HEK293T (cell line): ENCODE measurements at places on chromosomes 4 and X.

DNA sequence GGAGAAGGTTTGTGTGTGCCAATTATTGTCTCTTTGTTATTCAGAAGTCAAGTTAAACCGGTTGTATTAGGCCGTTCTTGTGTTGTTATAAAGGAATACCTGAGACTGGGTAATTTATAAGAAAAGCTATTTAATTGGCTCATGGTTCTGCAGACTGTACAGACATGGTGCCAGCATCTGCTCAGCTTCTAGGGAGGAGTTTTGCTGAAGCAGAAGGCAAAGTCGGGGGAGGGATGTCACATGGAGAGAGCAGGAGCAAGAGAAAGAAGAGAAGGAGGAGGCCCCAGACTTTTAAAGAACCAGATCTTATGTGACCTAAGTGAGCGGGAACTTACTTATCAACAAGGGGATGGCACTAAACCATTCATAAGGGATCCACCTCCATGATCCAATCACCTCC, 349.3 kb upstream of the PCDH18 start:
- no peak for DNase-seq

DNA sequence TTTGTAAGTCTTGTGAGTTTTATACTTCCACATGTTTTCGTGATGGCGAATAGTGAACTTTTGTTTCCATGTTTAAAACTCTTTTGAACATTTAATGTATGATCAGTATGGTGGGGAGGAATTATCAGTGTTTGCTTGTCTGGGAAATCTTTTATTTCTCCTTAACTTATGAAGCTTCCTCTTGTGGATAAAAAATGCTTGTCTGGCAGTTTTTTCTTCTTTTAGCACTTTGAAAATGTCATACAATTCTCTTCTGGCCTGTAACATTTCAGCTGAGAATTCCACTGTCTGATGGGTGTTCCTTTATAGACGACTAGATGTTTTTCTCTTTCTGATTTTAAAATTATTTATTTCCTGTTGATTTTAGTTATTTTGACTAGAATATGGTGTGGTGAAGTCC, 576.0 kb downstream of the DACH2 start:
- no peak for DNase-seq

- DNase-seq = no peak
Measured at GRCh38 chr4:26181616-26182015, 139.2 kb upstream of the RBPJ start.

DNA sequence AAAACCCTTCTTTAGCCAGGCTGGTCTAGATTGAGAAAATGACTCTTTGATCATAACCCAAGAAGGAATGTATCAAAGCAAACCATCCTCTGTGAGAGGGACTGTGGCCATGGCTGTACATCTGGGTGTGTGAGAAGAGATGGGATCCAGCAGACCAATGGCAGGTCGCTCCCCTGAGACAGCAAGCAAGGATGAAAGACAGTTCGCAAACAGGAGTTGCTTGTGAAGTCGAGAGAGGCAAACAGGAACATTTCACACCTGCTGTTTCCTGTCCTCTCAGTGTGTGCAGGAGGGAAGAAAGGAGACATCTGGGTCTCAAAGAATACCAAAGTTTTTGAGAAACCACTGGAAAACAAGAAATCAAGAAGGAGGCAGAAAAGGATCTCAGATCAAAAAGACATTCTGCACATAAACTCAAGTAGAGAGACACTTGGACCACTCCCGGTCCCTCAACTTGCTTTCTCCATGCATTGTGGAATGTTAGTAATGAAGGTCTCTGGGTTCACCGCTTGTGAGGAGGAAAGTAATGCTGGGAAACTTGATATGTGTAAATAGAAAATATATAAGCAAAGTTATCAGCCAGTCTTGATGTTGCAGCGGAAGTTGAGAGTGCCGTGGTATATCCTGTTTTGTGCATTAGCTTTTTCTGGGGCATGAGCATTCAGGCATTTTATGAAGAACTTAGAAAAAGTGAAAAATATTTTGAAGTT, 327.5 kb downstream of the BMPR1B start:
- no peak for DNase-seq

DNA sequence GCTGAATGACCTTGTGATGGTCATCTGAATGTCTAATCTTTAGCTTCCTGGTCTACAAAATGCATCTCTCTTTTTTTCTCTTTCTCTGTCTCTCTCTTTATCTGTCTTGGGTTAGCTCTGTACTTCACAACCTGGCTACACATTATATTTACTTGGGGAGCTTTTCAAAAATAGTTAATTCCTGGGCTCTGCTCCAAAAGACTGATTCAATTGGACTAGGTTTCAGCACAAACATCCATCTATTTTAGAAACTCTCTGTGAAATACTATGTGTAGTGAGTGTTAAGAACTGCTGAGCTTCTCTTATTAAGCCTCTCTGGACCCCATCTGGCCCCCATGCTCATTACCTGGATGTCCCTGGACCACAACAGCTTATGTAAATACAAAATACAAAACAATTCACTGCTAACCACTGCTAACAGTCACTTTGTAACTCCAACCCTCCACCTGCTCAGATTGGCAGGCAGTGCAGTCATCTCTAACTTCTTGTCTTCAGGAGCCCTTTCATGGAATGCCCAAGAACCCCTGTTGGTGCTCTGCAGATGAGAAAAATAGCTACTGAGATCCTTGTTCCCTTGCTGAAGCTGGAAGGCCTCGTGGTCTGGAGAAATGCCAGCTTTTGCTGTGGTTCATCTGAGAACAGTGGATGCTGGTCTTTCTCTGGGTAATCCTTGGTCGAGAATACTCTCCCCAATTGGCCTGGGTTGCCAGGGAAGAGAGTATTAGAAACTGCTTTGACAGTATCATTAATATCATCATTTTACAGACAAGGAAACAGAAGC, 14.8 kb upstream of the BOD1L1 start:
- DNase-seq = no peak

GRCh38 chr4:3705236-3705987, 60.8 kb upstream of the ADRA2C start:
- DNase-seq = no peak

DNA sequence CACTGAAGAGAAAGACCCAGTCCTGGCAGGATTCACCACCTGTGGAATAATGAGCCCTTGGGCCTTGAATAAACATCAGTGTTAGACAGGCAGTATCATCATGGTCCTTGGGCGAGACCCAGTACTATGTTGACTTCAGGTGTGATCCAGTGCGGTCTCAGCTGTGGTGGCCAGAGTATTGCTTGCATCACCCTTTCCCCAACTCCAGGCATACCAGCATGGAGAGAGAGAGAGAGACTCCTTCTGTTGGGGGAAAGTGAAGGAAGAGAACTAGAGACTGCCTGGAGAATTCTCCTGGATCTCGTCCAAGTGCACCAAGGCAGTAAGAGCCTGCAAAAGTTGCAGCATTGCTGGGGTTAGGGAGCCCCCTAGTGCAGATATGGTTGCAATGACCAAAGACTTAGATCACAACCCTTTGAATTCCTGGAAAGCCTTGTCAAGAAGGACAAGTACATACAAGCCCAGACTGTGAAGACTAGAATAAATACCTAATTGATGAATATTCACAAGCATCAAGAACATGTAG, 61.1 kb upstream of the VAMP7 start:
- DNase-seq = peak; percentile 57
